Stimulated activated CD8-positive, alpha-beta memory T cell treated with anti-CD3 and anti-CD28 coated beads, Interleukin-4, amount 100 ng/mL, for 24 hours (primary cell): ENCODE measurements at places on chromosomes 12 and 14.

DNA sequence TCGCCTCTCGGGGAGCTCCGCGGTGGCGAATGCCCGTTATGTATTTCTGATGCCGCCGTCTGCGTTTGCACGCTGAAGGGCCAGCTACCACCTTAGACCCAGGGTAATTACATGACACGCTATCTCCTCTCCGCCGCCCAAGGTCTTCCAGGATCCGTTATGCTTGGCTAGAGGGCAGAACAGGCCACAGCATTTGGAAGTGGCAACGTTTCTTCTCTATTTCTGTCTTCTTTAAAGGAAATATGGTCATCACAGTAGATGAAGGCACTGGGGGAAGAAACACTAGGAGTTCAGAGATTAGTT lies 861 bp upstream of the MDGA2 start:
- no peak for DNase-seq

DNA sequence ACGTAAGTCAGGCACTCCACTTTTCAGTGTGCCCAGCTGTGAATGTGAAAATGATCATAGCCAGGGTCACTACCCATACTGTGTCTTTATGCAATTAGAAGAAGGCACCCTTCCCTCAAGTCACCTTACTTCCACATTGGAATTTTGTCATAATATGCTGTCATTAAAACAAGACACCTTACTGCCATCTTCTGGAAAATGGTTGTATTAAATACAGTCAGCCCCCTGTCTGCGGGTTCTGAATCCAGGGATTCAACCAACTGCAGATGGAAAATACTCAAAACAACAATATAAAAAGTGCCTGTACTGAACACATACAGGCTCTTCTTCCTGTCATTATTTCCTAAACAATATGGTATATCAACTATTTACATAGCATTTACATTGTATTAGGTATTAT lies 70.2 kb upstream of the TBX5 start:
- no peak for DNase-seq

GRCh38 chr12:85603556-85603955 lies 232.7 kb downstream of the RASSF9 start:
- no peak for DNase-seq

GRCh38 chr12:49909826-49910225 lies 6.1 kb upstream of the FAIM2 start:
- DNase-seq: no peak

DNA sequence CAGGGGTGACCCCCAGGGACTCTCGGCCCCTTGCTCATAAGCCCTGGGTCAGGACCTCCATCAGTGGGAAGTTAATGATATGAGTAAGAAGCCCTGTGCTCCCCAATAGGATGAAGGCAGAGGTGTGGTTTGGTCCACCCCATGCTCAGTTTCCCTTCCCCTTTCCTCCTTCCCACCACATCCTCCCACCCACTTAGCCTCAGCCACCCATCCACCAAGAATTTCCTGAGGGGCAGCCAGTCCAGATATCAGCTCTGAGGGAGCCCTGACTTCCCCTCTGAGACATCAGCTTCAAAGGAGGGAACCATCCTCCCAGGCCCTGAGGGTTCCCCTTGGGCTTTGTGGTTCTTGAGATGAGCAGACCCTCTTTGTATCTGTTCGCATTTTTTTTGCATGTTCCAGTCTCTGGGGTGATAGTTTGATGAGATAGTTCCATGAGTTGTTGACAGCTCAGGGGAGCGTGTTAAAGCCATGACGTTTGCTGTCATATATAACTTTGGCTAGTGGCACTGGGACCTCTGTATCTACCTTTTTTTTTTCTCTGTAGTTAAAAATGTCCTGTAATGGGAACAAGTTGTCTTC lies 71.2 kb downstream of the LGMN start:
- DNase-seq: peak; percentile 61

DNA sequence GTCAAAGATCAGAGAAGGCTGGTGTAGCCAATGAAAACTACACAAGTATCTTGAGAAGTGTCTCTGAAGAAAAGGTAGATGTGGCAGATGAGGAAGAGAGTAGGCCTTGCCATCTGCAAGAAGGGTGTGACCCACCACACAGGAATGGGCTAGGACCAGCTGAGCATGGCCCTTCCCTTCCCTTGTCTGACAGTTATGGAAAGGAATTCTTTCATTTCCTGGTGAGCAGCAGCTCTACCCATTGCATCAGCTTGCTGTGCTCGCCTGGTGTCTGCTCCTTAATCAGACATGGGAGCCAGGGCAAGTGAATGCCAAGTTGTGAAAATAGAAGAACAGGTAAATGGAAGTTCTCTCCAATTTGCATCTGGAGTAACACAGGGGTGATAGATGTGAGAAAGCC lies 145.2 kb upstream of the KRR1 start:
- DNase-seq: no peak

DNA sequence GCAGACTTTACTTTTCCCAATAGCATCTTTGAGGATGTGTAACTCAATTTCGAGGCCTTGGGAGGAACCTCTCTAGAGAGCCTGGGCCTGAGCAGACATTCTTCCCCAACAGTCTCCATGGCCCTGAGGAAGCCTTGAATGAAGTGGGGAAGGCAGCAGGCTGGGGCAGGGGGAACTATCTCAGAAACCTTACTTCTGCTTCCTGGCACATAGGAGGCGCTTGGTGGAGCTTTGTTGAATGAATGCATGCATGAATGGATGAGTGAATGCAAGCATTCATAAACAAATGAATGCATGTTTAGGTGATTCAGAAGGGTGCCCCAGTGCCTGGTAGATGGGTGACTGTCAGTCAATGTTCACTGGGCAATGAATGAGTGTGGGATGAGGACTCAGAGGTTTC lies 58.3 kb downstream of the GALNT16 start:
- no peak for DNase-seq

DNA sequence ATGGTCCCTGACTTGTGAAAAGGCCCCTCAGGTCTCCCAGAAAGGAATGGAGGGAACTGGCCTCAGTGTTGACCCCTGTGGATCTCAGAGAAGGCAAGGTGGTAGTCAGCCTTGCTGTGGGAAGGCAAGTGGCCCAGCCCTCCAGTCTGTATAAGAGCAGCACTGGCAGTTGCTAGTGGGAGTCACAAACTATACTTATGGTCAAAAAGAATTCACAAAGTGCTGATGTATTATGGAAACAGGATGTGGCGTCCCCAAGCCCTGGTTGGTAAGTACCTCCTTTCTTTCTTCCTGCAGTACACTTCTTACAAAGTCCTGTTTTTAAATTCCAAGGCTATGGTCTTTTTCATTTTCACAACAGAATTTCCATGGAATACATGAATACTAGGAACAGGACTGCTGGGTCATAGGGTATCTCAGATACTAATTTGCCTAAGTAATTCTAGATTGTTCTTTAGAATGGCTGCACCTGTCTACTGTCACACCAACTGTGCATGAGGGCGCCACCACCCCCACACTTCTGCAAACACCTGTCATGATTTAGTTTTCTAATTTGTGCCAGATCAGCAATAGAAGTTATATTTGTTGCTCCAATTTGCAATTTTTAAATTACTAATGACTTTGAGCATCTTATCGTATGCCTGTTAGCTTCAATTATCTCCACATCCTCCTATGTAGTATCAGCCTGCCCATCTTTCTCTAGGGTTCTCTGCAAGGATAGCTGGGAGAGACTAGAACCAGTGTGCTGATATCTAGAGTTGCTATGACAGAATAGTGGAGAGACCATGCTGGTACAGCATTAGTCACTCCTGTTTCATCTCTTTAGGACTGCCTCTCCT lies 40.7 kb upstream of the TMEM263 start:
- DNase-seq: no peak
